Eye (tissue), 1 donor: ENCODE measurements at places on chromosomes 6 and 20.

DNA sequence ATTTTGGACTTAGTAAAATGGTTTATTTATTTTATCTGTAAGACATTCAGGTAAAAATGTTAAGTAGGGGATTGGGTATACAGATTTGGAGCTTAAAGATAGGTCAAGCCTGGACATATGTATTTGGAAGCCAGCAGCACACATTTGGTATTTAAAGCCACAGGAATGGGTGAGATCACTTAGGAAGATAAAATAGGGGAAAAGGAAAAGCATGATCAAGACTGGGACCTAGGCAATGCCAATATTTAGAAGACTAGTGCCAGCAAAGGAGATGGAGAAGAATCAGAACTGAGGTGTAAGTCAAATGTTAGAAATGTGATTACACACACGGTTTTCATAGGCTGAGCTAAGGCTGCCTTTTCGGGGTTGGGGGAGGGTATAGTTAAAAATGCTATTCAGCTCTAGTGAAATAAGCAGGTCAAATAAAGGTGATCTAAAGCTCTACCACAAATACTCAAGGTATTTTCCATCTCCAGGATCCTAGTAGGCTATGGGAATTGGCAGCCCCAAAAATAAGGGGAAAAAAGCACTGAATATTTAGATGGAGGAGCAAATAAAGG lies 20.6 kb downstream of the SLC2A12 start:
- DNase-seq: no peak

GRCh38 chr6:45555981-45556771 lies 178.4 kb upstream of the SUPT3H start:
- DNase-seq: peak; percentile 54

DNA sequence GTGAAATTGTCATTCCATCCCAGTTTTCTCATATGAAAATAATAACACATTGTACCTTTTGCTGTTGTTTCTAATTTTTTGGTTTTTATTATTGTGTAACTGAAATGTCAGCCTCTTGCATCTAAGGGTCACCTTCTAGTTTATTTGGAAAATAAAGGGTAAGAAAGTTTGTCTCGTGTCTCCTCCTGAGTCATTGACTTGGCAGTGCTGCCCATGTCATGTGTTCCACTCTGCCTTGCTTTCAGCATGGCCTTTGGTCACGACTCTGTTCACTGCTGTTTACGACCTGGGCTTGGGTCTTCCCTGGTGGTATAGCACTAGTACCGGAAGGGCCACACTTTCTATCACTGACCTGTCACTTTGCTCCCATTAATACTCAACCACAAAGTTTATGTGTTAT lies 171.4 kb upstream of the RSPO3 start:
- no peak for DNase-seq

- DNase-seq: peak; percentile 62
These were observed 61.1 kb upstream of the TGM3 start for GRCh38 chr20:2234598-2235191.

- DNase-seq: no peak
These were observed 20.3 kb downstream of the SLC22A2 start for GRCh38 chr6:160238278-160238711.

GRCh38 chr6:36227379-36228228 lies 31.1 kb downstream of the BRPF3 start:
- DNase-seq: no peak

DNA sequence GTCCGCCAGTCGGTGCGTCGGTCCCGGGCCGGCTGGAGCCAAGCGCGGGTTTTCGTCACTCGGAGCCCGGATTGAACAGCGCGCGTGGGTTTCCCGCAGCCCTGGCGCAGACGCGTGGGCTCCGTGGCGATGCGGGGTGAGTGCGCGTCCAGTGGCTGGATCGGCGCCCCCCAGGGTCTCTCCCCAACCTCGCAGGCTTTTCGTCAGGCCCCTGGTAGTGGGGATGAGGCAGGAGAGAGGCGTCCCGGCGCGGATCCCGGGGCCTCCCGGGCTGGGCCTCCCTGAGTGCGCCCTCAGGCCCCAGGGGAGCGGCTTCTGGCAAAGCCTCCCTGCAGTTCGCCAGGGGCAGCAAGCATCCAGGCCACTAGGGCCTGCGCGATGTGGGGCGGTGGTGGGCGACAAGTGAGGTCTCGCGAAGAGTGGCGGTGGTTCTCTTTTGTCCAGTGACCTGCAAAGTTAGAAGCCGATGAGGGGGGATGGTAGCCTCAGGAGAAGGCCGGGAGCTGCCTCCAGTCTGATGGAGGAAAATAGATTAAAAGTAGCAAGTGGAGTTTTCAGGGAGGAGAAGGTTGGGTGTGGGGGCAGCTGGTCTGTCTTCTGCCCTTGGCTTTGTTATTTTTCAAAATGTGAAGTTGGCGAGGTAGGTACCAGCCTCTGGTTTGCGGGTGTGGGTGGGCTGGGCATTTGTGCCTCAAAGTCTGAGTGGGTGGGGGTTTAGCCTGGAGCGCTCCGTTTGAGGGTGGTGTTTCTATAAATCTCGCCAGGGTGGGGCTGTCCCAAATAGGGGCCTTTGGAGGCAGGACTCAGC lies 1.6 kb downstream of the TOX2 start:
- peak; percentile 69 for DNase-seq

DNA sequence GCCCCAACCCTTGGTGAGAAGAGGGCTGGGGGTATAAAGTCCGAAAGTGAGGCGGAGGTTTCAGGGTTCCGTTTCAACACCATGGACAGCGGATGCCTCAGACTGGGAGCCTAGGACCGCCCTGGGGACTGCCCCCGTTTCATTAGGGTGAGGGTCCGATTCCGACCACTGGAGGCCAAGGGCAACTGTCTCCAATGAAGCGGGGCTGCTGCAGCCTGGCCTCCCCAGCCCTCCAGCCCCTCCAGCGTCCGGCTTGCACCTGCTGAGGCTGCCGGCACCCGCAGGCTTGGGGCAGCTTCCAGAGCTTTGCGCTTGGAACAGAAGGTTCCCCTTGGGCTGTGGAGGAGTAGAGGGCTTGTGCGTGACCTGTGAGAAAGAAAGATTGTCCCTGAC lies 39.9 kb downstream of the YTHDF1 start:
- peak; percentile 79 for DNase-seq

- no peak for DNase-seq
These were observed 110.7 kb downstream of the ZDHHC14 start for GRCh38 chr6:157491571-157492232.

DNA sequence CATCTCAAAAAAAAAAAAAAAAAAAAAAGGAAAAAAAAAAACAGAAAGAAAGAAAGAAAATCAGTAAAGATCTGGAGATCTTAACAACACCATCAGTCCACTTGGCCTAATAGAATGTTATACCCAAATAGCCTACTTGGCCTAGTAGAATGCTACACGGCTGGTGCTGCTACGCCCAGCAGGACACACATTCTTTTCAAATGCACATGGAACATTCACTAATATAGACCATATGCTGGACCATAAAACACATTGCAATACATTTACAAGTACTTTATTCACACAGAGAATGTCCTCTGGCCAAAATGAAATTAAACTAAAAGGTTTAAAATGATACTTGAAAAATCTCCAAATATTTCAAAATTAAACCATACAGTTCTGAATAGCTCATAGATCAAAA lies 80.0 kb upstream of the TNFAIP3 start:
- DNase-seq: peak; percentile 29

DNA sequence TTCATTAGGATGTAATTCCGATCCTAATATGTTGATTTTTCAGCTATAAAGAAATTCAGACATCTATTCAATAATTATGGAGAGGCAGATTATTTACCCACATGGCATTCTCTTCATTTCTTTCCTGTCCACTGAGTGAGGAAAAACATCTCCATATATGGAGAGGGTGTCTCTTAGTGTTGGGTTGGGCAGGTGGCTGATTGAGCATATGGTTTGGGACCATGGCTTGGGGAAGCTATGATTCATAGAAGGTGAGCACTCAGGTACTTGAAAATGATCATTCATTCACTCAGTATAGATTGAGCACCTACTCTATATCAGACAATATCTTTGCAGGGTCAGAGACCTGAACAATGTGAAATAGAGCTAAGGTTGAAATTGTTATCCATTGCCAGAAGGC lies 41.3 kb upstream of the IL20RA start:
- DNase-seq: no peak

DNA sequence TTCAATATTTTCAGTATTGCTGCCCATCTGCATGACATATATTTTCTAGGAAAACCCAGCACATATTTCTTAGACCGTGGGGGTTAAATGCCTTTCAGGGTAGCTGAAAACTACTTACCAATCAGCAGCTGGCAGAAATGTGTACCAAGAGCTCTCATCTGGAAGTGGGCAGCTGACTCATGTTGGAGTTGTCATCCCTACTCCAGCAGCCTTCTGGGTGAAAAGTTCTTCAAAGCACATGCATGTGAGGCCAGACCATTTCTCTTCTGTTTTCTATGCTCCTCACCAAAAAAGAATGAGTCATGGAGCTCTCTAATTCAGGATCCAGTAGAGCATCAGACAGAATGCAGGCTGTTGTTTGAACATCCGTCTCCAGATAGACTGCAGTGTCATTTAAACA lies 135.5 kb downstream of the PAX1 start:
- no peak for DNase-seq

DNA sequence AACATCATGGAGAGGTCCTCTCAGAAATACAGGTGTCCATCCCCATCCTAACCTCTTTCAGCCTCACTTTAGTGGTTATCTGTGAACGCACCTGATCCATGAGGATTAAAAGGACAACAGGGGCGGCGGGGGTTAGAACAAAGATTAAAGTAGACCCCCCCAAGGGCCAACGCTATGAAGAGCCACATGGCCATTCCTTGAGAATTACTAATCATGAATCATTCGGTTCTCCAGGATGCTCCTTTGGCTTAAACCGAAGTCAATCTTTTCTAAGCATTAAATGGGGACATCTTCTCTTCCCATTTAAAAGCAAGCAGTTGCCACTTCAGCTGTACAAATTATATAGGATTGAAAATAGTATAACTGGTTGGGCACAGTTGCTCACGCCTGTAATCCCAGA lies 212.4 kb downstream of the GMPR start:
- DNase-seq: no peak

GRCh38 chr20:45836841-45837240 lies 3.2 kb downstream of the SNX21 start:
- no peak for DNase-seq

- no peak for DNase-seq
These were observed 45.4 kb downstream of the ZBTB46 start for GRCh38 chr20:63785691-63786131.

GRCh38 chr6:69038841-69039240 lies 403.8 kb downstream of the ADGRB3 start:
- DNase-seq: no peak

DNA sequence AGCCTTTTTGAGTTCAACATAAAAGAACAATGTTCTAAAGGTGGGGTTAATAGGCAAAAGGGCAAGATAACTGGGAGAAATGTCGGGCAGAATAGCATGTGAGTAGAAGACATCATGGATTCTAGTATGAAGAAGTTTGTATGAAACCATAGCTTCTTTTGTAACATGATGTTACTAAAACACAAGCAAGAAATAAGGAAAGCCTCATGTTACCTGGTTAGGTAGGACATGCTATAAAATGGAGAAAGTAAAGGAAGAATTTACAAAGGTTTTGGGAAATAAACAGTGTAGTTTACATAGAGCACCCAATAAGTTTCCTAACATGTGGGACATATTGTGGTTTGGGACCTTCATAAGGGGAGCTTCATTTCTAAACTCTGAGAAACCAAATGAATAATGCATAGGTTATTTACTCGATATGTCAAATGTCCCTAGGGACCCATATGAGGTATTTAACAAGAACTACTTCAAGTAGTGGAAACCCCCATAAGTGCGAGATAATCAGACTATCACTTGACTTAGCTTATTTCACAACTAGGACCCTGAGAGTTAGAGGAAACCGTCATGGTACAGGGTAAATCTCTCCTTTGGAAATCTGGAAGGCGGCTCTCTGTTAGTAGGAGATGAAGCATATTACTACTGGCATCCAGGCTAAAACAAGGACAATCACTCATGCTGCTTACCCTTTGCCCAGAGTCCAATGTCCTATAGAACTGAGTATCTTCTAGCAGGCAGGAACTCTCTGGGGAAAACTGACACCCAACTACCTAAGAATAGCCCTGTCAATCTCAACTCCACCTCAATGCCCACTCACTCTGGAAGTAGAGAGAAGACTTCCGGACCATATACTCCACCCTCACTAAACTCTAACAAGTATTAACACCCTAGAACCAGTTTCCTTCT lies 57.5 kb downstream of the ILRUN start:
- DNase-seq: no peak

GRCh38 chr6:6923605-6924004 lies 184.2 kb upstream of the RREB1 start:
- no peak for DNase-seq

GRCh38 chr6:40509086-40509485 lies 78.1 kb downstream of the LRFN2 start:
- no peak for DNase-seq

- no peak for DNase-seq
These were observed 229.2 kb upstream of the SGK1 start for GRCh38 chr6:134546962-134547645.

DNA sequence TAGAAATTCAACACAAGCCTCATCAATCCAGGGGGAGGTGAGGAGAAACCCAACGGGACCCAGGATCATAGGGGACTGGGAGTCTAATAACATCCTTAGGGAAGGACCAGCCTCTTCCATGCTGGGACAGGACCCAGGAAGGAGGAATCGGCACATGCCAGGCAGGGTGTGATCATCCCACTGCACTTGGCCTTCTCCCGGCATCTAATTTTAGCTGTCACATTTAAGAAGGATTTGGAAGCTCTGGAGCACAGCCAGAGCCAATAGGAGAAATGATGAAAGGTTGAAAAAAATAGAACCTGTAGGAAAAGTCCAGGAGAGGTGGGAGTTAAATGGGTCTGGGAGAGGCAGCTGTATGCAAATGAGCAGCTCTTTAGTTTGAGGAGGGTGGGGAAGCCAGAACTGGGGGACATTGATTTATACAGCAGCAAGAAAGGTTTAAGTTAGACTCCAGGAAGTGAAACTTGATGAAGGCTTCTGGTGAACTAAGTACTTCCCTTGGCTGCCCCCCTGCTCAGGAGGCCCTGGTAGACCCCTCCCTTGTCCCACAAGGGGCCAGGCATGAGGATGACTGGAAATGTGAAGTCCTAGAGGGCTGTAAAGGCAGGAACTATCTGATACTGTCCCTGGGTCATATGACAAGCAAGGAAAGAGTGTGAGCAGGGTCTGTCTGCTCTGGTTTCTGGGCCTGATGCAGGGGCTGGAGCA lies 260.3 kb downstream of the LRFN2 start:
- DNase-seq: no peak

DNA sequence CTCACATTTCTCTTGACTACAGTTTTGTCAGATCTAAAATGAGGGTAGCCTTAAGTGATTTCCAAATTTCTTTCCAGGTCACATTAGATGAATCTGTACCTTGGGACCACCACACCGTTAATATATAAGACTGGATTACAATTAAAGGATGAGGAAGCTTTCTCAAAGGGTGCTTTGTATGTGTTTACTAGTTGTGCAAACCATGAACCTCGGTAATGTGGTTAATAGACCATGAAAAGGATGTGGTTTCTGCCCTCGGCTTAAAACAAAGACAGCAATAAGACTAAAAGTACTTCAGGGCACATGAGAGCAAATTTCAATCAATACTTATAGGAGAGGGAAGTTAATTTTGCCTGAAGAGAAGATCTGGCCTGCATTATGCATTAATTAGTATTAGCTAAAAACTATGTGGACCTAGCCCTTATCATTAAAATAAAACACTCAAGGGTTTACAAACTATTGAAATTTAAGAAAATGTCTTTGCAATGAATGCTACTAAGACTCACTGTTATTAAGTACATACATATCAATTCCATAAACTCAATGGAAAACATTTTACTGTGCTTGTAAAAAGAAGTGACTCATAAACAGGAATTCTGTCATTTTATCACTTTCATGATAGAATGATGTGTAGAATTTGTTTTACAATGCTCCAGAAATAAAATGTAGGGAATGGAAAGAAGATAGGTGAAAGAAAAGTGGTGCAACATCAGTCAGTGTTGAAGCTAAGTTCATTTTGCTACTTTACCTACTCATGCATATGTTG lies 936 bp upstream of the TMX4 start:
- peak; percentile 50 for DNase-seq
